Cardiac ventricle fibroblast (primary cell): ENCODE measurements at places on chromosomes 7 and 10. TPM values are rescaled to one million over a fixed set of nuclear protein-coding genes. Genes with fewer than 3 reads are reported as not detected.

The CHRM2 gene
- 0.12 and 0.15 TPM in 2 replicates for total RNA-seq

The ASAH2B gene
- total RNA-seq, result 2.2 and 6.6 TPM in 2 replicates

The PPP1R3A gene
- not detected in 2 replicates for total RNA-seq

The GNB2 gene
- total RNA-seq, result 134 and 160 TPM in 2 replicates

The TMEM273 gene
- 0.12 TPM in 1 of 2 replicates, not detected in the other for total RNA-seq

The OIT3 gene
- not detected in 2 replicates for total RNA-seq

The PLA2G12B gene
- total RNA-seq, result not detected in 2 replicates

The ACTL6B gene
- not detected in 2 replicates for total RNA-seq

The PILRA gene
- 1.2 TPM in 1 of 2 replicates, not detected in the other for total RNA-seq

The HABP2 gene
- not detected in 2 replicates for total RNA-seq

The HOXA10 gene
- total RNA-seq, result not detected in 2 replicates

The PAOX gene
- total RNA-seq, result 1.7 and 3.7 TPM in 2 replicates

The NPC1L1 gene
- total RNA-seq, result not detected in 2 replicates

The XRCC2 gene
- total RNA-seq, result 0.20 and 0.37 TPM in 2 replicates

The CABCOCO1 gene
- total RNA-seq, result not detected in 2 replicates

The C10orf53 gene
- not detected in 2 replicates for total RNA-seq

The BMS1 gene
- total RNA-seq, result 9.1 and 10.1 TPM in 2 replicates

The GIMAP5 gene
- 0.15 and 1.4 TPM in 2 replicates for total RNA-seq

The CHST15 gene
- total RNA-seq, result 15.0 and 17.1 TPM in 2 replicates

The PLEKHS1 gene
- total RNA-seq, result not detected in 2 replicates

The ANKRD1 gene
- 1.6 and 1.7 TPM in 2 replicates for total RNA-seq

The ODAD2 gene
- total RNA-seq, result not detected in 2 replicates

The TIMM23 gene
- total RNA-seq, result 68.0 and 69.1 TPM in 2 replicates

The CXCL12 gene
- total RNA-seq, result 399 and 440 TPM in 2 replicates

The TAS2R41 gene
- not detected in 2 replicates for total RNA-seq

The DOCK1 gene
- 37.8 and 38.4 TPM in 2 replicates for total RNA-seq

The NEURL1 gene
- 0.12 and 0.68 TPM in 2 replicates for total RNA-seq

The FBXO24 gene
- total RNA-seq, result not detected in 2 replicates

The CYP3A5 gene
- not detected in 2 replicates for total RNA-seq

The BTBD16 gene
- not detected in 2 replicates for total RNA-seq

The CHN2 gene
- total RNA-seq, result 0.37 and 0.93 TPM in 2 replicates

The SOSTDC1 gene
- total RNA-seq, result not detected in 2 replicates

The NYAP1 gene
- 0.59 and 0.94 TPM in 2 replicates for total RNA-seq
